Osteocyte (in vitro differentiated cells): ENCODE measurements at places on chromosomes 6 and 20. TPM values are rescaled to one million over a fixed set of nuclear protein-coding genes. Genes with fewer than 3 reads are reported as not detected.

DNA sequence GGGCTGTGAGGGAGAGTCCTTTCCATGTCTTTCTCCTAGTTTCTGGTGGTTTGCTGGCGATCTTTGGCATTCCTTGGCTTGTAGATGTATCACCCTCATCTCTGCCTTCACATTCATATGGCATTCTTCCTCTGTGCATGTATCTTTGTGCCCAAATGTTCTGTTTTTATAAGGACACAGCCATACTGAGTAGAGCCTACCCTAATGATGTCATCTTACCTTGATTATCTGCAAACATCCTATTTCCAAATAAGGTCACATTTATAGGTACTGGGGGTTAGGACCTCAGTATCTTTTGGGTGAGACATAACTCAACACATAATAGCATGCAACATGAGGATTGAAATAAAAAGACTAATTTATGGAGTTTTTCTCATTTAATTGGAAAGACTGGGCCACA is 5.5 kb downstream of the SH3BGRL2 start:
- H3K27ac ChIP-seq, result no peak overlapping the region
- no peak for DNase-seq
- H3K4me3 ChIP-seq, result no peak overlapping the region

ENPP4 gene
- total RNA-seq, result 0.18 and 0.27 TPM in 2 replicates

ELOVL4 gene
- total RNA-seq, result 4.8 and 6.0 TPM in 2 replicates

GRCh38 chr6:78829407-78829806 is 37.9 kb upstream of the IRAK1BP1 start:
- H3K27me3 ChIP-seq, result peaks cover 22% of the 10 kb centered on the region
- no peak for DNase-seq
- no peak overlapping the region for H3K27ac ChIP-seq
- no peak overlapping the region for H3K4me3 ChIP-seq

DNA sequence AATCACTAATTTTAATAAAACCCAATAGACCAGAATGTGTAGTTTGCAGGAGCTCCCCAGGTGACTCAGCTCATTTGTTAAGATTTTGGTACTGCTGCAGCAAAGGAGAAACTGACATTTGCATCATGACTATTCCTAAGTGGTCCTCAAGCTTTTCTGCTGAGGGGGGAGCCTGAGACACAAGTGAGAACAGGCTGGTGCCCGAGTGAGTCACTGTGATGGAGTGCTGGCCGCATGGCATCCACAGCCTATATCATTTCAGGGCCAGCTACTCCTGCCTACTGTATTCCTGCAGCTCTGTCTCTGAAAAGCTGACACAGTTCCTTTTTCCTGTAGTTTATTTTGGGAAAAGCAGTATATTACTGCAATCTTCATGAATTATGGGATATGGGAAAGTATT is 113.7 kb upstream of the ENPP5 start:
- H3K27ac ChIP-seq, result no peak overlapping the region
- peaks cover 2% of the 10 kb centered on the region for H3K27me3 ChIP-seq
- no peaks in the 10 kb centered on the region for H3K4me1 ChIP-seq
- H3K36me3 ChIP-seq, result peaks cover 3% of the 10 kb centered on the region
- no peak overlapping the region for H3K4me3 ChIP-seq

DNA sequence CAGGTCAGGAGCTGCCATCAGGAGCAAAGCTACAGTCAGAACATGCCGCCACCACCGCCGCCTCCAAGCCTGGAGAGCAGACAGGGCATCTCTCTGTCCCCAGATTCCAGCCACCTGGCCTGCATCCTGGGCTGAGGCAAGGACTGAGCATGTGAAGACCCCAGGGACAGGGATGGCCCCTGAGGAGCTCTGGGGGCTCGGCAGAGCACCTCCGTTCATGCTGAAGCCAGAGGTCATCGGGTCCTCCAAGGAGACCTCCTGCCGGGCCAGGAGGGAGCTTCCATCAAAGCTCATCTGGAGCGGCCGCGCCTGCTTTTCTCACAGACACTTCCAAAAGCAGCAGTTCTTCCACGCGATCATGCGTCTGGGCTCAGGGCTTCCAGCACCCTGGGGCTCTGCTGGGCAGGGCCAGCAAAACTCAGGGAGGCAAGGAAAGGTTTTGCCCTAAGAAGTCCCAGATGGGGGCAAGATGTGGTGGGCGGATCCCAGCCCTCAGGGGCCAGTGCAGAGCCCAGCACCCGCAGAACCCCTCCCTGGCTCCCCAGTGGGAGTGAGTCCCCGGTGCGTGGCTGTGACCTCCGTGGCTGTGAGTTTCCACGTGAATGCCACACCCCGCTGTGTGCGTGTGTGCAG is 138.4 kb downstream of the TAF4 start:
- H3K4me1 ChIP-seq, result peaks cover 8% of the 10 kb centered on the region
- H3K27ac ChIP-seq, result no peak overlapping the region

PARD6B gene
- 0.97 and 1.1 TPM in 2 replicates for total RNA-seq
